HepG2 (cell line): ENCODE measurements at places on chromosomes 2 and 18.

DNA sequence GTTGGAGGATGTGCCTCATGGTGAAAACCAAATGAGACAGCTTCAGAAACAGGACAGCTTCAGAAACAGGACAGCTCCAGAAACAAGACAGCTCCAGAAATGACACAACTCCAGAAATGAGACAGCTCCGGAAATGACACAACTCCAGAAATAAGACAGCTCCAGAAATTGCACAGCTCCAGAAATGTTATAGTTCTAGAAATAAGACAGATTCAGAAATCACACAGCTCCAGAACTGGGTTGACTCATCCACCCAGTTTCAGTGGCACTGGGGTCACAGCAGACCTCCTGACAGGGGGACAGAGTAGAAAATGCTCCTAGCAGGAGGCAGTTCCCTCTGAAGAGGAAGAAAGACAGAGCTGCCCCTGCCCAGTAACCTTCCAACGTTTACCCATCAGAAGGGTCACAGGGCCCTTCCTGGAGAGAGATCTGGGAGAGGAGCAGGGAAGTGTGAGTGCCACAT lies 26.9 kb upstream of the COL6A3 start:
- no peak for DNase-seq

DNA sequence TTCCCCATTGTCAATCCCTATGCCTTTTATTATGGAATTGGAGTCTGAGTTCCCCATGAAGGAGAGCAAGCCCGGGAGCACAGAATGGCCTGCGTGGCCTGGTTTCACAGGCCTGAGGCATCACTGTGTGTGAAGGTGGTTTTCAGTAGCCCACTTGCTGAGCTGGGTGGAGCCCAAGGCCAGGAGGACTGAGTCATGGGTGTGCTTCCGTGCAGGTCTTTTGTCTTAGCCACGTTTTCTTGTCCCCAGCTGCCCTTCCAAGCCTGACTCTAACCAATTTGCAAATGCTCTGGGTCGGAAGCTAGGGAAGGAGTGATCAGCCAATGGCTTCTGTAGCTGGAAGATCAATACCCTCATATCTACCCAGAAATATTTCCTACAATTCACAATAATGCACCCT lies 119.2 kb downstream of the MAPK4 start:
- no peak for DNase-seq

GRCh38 chr18:4636967-4637366 lies 181.9 kb upstream of the DLGAP1 start:
- no peak for DNase-seq

GRCh38 chr2:33081691-33082090 lies 134.9 kb downstream of the LTBP1 start:
- DNase-seq, result no peak

- no peak for DNase-seq
Measured at GRCh38 chr18:59109375-59109774, 30.3 kb upstream of the SEC11C start.

- DNase-seq, result no peak
Measured at GRCh38 chr2:169031202-169031601, at the start of gene ABCB11. TSS of gene ABCB11 (minus strand) at chr2:169031324. CDS start at chr2:169018125, 13,199 bp downstream.

DNA sequence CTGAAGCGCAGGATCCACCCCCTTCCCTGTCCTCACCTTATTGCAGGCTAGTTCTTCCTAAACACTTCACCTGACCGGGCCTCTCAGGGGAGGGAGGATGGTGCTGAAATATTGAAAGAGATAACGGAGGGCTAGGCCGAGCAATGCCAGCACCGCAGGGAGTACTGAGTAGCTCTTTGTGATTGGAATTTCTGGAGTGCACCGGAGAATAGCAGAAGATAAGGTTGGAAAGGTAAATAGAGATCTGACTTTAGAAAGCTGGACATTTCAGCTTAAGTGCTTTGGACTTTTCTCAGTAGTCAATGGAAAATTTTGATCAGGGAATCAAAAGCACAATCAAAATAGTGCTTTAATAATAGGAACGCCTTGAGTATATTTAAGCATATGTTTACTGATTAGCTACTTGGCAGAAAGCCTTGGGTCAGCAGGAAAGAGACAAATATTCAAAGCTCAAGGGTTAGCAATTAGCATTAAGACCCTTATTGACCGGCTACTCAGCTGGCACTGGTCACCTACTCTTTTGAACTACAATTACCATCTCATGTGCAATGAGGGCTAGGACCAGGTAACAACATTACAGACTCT lies 142.9 kb upstream of the NDUFV2 start:
- peak; percentile 79 for DNase-seq

- DNase-seq, result no peak
Measured at GRCh38 chr2:147628971-147629421, 215.8 kb upstream of the ACVR2A start.

DNA sequence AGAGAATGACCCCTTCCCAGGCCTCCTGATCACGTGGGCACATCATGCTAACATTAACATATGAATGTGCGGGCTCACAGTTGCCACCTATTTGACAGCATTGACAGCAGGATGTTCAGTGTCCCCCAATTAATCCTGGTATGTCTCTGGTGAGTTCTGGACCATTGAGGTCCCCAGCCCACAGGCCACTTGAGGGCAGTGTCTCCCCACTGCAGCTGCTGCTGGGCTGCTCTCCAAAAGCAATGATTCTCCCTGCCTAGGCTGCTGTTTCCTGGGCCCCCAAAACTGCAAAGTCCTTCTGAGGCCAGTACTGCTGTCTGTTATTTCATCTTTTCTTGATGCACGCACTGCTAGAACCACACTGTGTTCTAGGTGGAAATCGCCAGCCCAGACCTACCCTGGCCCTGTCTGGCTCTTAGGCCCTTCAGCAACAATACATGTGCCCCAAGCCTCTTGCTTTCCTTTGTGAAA lies 52.7 kb upstream of the MAPK4 start:
- peak; percentile 13 for DNase-seq

DNA sequence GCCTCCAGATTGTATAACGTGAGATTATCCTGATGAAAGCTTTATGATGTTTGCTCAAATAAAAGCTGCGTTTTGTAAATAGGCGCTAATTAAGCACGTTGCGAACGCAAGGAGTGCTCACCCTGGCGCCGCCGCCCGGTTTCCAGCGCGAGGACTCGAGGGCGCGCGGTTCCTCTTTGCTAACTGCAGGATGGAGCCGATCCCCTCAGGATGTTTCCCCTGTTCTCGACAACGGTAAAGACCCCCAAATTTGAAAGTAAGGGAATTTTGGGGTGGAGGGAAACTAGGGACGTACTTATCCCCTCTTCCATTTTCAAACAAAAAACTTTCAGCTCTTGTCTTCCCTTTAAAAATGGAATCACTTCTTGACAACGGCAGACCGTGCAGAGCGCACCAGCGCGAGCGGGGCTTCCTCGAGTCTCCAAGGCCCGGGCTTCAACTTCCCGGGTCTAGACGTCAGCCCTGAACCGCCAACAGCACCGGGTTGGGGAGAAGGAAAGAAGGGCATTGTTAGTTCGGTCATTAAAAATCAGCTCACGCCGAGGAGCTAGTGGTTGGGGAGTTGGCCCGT lies 1.1 kb upstream of the GBX2 start:
- DNase-seq, result no peak

DNA sequence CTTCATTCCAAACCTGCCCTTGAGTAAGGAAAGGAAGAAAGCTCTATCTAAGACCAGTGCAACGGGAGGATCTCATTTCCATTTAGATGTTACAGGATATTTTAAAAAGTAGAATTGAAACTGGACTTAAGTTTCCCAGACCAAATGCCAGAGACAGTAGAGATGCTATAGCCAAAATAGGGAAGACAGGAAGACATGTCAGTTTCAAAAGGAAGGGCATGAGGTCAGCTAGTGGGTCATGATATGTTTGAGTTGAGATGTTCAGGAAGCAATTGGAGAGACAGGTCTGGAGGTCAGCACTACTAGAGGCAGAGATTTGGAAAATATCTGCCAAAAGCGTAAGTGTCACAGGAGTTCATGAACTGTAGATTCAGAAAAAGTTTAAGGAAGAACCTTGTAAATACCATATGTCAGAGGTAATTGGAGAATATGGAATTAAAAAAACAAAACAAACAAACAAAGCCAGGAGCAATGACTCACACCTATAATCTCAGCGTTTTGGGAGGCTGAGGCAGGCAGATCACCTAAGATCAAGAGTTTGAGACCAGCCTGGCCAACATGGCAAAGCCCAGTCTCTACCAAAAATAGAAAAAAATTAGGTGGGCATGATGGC lies 50.8 kb downstream of the EPHA4 start:
- DNase-seq, result no peak

DNA sequence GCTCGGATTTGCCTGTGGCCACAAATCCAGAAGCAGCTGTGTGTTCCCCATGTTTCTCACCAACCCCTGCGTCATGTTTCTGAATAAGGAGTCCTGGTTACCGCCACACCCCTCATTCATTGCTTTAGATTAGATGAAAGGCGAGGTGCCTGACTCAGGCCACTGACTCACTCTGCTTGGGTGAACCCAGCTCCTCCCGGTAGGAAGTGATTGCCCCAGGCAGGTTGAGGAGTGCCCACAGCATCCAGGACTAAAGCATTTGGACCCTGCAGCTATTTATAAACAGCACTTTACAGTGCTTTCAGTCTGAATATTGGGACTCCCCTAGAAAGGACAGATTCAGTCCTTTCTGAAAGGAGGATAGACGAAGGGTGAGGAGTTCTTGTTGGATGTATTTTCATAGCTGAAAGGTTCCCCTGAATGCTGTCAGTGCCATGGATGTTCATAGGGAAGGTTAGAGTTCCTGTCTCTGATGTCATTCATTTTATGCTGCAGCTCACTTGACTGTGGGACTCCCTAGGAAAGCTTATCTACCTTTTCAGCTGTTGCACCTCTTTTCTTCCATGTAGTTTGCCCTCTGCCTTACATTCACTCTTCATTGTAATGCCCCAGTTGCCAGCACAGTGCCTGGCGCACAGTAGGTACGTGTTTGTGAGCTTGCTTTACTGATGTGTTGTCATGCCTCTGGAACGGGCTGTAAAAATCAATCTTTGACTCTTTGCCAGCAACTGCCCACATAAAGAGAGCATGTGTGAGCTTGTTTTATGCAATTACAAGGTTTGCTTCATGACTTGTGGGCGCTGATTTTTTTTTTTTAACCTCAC lies 14.9 kb downstream of the ITGA6 start:
- peak; percentile 75 for DNase-seq

DNA sequence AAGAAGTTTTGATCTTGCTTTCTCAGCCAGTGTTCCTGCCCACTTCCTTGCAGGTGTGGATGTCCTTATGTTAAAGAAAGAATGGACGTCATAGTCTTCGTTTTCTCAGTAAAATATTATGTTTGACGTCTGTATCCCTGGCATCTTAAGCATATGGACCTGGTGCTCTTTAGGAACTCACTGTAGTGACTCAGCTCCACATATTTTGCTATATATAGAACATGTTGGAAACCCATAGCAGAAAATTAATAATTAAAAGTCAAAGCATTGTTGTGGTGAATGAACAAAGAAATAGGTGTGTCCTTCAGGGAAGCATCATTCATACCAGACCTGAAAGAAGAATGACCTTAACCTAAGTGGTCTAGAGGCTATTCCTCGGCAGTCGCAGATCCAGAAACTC lies 196.1 kb downstream of the MCFD2 start:
- DNase-seq, result no peak

DNA sequence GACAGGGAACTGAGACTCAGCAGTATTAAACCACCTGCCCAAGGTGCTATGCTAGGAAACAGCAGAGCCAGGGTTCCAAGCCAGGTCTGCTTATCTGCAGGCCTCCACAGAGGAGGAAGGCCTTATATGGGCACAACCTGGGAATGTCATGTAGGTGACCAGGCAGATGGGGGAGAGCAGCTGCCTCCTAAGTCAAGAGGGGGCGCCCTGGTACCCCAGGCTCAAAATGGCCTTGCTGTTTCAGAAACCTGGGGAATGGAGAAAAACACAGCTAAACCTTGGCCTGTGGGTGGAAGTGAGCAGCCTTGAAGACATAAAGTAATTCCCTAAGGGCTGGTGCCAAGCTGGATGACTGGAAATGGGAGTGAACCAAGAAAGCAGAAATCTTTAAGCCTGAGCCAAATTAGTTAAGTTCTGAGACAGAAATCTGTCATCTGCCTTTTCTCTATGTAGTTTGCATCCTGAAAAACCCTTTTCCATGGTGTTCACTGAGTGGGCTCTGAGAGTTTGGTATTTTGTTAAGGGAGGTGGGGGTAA lies 79.1 kb downstream of the MAPK4 start:
- no peak for DNase-seq

DNA sequence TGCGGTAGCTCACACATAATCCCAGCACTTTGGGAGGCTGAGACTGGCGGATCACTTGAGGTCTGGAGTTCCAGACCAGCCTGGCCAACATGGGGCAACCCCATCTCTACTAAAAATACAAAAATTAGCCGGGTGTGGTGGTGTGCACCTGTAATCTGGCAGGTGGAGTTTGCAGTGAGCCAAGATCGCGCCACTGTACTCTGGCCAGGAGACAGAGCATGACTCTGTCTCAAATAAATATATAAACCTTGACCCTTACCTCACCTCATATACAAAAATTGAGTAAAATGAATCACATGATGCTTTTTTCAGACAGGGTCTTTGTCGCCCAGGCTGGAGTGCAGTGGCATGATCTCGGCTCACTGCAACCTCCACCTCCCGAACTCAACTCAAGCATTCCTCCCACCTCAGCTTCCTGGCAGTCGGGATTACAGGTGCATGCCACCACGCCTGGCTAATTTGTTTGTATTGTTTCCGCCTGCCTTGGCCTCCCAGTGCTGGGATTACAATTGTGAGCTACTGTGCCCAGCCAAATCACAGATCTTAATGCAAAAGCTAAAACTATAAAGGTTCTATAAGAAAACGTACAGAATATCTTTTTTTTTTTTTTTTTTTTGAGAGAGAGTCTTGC lies 25.3 kb downstream of the XPO1 start:
- DNase-seq, result no peak

DNA sequence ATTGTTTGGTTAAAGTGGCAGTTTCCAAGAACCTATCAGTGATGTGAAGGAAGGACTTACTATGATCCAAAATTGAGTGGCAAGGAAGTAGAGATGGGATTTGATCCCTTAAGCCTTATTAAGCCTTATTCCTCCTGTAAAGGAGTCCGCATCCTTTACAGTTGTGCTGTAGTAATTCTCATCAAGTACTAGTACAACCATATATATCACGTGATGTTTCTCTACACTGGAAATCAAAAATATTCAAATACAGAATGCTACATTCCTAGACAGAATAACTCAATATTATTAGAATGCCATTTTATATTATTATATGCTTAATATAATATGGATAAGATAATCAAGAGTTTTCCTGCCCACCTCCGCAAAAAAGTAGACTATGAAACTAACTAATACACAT lies 312.4 kb upstream of the SPHKAP start:
- no peak for DNase-seq

DNA sequence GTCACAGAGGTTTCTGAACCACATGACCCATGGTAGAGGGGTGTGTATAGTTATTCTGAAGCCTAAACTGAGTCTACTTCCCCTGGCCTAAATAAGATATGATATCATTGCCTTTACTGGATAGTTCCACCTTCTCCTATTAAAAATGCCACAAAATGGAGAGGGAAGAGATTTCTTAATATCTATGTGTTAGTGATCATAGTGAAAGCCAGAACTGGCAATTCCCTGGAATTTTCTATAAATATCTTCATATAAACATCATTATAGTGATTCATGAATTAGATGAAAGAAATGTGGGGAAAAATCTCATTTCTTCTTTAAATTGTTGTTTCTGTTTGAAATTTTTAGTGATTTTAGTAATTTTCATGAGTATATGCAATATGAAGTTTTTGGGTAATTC lies 45.8 kb downstream of the TSHZ1 start:
- no peak for DNase-seq
